ENCODE measurements at places on chromosomes 5 and 9.

DNA sequence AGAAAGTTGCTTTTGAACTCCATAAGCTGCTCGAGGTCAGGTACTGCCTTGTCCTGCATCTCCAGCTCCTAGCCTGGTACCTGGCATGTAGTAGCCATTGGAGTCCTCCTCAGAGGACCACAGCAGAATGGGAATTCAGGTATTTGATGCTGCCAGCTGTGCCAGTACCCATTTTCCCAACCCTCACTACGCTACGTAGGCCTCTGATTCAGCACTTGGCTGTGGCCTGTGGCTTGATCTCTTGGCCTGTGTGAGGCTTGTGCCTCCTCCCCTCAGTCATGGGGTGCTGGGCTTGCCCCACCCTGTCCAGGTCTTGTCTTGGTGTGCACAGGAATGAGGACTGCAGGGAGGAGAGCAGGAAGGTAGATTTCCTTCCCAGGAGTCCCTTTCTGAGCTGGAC, 11.8 kb downstream of the OTULIN start:
- DNase-seq = no peak

DNA sequence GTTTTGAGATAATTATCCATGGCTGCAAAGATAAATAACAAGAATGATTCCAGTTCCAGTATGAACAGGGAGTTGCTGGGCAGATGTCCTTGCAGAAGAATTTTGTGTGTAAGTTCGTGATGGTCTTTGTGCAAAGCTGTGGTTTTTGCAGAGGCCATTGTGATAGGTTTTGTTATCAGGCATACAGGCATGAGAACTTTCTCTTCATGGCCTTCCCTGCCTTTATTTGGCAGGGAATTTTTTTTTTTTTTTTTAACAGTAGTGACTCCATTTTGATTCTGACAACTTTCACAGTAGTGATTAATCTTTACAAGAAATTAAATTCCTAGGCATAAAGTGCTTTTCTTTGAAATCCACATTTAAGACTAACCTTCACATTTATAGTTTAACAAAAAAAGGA, 1999.5 kb upstream of the CDH6 start:
- no peak for DNase-seq

DNA sequence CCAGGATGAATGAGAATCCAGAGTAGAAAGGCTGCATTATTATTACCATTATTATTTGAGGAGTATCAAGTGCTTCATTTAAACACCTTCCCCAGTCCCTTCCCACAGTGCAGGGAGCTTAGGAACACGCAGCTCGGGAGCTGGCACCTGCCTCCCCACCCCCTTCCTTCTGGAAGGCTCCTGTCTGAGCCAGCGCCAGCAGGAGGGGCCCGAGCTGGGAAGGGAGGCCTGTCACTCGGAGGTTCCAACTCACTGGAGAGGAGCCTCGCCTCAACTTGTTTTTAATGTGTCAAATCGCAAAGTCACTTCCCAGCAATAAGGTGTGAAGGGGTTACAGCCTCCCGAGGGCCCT, 156.4 kb upstream of the IRX4 start:
- DNase-seq = no peak

DNA sequence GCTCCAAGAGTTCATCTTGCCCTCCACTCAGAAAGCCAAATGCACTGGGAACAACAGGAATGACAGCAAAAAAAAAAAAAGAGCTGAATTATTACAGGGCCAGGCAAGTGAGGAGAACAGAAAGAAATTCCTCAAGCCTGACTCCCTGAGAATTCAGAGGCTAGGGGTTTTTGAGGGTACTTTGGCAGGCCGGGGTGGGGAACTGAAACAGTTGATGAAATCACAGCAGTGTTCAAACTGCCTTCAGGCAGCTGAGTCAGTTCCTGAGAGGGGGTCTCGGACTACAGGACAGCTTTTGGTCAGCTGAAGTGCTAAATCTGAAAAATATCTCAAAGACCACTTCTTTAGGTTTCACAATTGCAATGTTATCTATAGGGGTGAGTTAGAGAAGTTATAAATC, 419.4 kb downstream of the SEMA5A start:
- no peak for DNase-seq

- DNase-seq = no peak
Measured at GRCh38 chr5:120219988-120220387, 244.1 kb upstream of the PRR16 start.

- no peak for DNase-seq
Measured at GRCh38 chr9:92970467-92970923, 23.2 kb downstream of the FGD3 start.

GRCh38 chr5:177049285-177049684, 26.8 kb downstream of the ZNF346 start:
- DNase-seq = no peak

DNA sequence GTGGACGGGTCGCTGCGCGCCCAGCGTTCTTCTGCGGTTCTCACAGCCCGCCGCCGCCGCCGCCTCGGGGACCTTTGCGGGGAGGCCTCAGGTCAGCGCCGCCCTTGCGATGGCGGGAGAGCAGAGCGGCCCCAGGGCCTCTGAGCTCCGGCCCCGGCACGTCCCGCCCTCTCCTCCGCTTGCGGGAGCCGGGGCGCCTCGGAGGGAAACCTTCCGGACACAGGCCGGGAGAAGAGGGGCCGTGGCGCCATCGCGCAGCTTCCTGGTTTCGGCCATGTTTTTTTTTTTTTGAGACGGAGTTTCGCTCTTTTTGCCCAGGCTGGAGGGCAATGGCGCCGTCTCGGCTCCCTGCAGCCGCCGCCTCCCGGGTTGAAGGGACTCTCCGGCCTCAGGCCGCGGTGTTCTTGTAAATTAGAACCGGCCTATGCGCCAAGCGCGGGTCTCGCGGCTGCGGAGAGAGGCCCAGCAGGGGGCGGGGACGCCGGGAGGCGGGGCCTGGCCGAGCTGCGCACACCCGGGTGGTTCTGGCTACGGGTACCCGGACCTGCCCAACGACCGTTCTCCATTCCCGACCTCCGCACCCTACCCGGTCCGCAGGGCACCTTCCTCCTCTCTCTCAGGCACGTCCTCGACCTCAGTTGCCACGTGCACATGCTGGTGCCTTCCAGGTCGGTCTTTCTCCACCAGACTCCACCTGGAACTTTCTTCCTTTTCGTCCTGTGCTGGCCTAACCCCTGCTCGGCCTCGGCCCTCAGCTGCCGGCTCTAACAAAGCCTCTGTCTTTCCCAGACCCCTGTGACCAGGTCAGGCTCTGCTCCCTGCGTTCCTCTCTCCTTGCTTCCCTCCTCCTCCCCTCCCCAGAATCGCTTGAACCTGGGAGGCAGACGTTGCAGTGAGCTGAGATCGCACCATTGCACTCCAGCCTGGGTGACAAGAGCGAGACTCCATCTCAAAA, 28.8 kb upstream of the MGAT1 start:
- peak; percentile 75 for DNase-seq

DNA sequence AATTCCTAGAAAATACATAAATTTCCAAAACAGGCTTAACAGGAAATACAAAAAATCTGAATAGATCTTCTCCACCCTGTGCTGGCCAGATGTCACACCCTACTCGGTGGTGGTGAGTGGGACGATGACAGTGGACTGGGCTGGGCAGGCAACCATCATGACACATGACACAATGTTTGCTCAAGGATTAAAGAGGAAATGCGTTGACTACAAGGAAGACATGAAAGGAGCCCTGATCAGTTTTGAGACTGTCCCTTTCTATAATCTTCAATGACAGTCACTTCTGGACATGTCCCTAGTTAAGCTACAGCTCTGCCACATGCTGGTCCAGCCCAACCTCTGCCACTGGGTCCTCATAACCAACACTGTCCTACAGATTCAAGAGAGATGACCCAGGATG, 99.8 kb downstream of the ZDHHC21 start:
- no peak for DNase-seq

GRCh38 chr5:127885176-127885575, 182.0 kb downstream of the CCDC192 start:
- DNase-seq = no peak

- no peak for DNase-seq
Measured at GRCh38 chr5:172481011-172481800, 26.9 kb upstream of the SH3PXD2B start.

GRCh38 chr5:156912869-156913268, 50.2 kb downstream of the TIMD4 start:
- DNase-seq = no peak

- DNase-seq = no peak
Measured at GRCh38 chr9:4984171-4984620, 876 bp upstream of the JAK2 start.

GRCh38 chr5:89395111-89395510, 512.1 kb upstream of the MEF2C start:
- no peak for DNase-seq

DNA sequence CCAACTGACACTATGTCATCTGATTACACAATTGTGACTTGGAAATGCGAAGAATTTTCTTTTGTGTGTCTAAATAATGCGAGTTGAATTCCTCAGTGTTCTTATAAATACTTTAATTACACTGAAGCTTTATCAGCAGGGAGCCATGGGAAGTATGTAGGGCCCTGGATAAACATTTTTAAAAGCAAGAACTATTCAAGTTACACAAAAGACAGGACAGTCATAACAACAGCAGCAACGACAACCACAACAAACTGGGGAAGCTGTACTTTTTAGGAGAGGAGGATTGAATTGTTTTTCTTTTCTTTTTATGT, 250.3 kb upstream of the ZNF608 start:
- DNase-seq = no peak

DNA sequence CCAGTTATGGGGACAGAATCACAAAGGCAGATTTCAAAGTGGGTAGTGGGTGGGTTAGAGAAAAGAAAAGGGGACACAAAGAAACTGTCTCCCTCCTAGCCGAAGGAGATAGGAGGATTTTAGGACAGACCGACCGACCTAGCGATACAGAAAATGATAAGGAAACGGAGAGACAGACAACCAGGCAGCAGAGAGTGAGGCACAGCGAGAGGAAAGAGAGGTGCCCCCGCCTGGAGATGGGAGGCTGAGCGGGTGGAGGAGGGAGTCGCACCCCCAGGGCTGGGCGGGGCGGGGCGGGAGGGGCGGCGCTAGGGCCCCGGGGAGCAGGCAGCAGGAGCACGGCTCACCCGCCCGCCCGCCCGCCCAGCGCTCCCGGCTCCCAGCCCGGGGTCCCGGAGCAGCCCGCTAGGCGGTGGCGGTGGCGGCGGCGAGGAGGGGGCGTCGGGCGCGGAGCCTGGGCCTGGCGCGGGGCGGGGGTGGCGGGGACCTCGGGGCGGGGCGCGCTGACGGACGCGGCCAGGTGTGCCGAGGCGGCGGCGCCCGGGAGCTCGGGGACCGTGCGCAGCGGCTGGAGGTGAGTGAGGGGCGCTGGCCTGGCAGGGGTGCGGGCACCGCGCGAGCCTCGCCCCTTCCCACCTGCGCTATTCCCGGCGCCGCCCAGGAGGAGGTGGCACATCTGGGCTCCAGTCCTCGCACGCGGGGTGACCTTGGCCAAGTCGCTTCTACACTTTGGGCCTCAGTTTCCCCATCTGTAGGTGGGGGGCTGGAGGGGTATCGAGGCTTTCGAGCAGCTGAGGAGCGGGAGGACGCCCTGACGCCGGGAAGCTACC, 15.9 kb upstream of the SYNPO start:
- peak; percentile 39 for DNase-seq

DNA sequence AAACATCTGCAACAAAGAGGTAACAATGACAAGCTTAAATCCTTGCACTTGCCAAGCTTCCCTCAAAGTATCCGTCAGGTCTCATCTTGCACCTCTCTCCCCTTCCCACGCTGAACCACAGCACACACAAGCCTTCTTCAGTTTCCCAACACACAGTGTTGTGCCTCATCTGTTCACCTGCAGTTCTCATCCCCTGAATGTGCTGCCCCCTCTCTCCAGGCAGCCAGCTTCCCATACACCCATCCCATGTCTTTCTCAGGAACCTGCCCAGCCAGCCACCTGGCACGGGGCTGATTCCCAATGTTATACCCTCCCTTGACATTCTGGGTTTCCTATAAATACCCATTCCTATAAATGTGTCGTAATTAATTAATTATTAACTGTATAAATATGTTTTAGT, 314.8 kb downstream of the PRELID2 start:
- no peak for DNase-seq

DNA sequence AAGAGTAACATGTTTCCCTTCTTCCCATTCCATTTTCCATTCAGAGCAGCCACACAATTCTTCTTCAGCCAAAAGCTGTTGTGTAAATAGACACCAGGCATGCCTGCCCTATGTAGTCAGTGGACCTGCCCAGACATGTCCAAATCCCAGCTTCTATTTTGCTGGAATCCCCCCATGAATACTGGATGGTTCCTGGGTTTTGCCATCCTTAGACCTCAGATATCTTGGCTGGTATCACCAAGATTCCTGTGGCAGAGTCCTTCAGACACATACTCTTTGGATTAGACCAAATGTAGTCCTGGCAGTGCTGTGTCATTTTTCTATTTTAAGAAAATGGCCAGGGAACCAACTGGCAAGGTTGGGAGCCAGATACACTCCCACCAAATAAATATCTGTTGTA, 10.3 kb downstream of the FST start:
- no peak for DNase-seq

GRCh38 chr5:58886315-58887207, 303.7 kb downstream of the RAB3C start:
- DNase-seq = peak; percentile 41

- DNase-seq = no peak
Measured at GRCh38 chr9:134389642-134390041, 63.4 kb downstream of the RXRA start.

All from naive thymus-derived CD4-positive, alpha-beta T cell (primary cell).